ENCODE measurements at places on chromosomes 7 and 10.

GRCh38 chr10:11168423-11169090 is 150.9 kb downstream of the CELF2 start:
- DNase-seq = no peak

DNA sequence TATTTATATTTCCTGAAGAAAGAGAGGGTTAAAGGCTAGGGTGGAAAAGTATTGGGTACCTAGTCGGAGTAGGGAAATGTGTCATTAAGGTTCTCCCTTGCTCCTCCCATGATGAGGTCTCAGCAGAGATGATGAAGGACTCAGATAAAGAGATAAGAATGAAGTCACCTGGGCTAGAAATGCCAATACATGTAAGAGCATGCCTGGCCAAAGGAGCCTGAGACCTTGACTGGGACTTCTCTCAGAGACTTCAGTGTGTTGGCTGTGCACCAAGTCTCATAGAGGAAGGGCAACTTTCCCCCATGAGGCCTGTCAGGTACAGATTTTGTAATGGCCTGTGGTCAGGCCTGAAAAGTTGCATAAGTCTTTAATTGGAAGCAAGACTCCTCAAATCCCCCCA is 361.0 kb upstream of the CDC14C start:
- no peak for DNase-seq

DNA sequence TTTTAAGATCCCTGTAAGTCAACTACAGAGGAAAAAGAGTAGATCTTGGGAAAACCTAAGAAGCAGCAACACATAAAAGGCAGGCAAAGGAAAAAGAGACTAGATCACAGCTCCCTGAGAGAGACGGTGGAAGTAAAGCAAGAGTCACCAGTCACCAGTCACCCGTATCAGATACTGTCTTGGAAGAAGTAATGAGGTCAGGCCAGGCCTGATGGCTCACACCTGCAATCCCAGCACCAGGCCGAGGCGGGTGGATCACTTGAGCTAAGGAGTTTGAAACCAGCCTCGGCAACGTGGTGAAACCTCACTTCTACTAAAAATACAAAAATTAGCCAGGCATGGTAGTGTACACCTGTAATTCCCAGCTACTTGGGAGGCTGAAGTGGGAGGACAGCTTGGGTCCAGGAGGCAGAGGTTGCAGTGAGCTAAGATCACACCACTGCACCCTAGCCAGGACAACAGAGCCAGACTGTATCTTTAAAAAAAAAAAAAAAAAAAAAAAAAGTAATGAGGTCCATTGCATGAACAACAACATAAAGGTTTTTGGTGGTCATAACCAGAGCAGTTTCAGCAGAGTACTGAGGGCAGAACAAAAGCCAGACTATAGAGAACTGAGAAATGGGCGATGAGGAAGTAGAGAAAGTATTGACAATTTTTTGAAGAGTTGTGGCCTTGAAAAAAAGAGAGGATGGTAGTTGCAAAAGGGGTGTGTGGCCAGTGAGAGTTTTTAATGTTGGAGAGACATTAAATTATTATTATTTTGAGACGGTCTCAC is 16.9 kb downstream of the ZNF713 start:
- DNase-seq = no peak

DNA sequence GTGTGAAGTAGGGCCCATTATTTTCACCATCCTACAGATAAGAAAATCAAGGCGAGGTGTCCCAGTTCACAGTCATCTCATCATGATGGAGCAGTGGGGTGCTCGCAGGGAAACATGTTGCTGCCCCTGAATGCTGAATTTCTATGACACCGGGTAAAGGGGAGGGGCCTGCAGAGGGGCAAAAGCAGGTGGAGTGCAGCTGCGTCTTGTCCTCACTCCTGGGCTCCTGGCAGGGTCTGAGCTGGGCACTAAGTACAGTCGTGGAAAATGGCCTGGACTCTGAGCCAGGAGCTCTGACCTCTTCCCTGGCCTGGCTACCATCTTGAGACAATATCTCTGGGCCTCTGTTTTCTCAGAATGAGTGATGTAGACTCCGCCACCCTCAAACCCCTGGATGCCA is 253.1 kb upstream of the PITRM1 start:
- DNase-seq = no peak

- no peak for DNase-seq
These were observed 12.7 kb upstream of the GJD4 start for GRCh38 chr10:35592441-35592840.

- no peak for DNase-seq
These were observed 417.9 kb upstream of the CNTNAP2 start for GRCh38 chr7:145698526-145699262.

- DNase-seq = no peak
These were observed 71.9 kb downstream of the MKI67 start for GRCh38 chr10:128054163-128054970.

- peak; percentile 42 for DNase-seq
These were observed 3.5 kb downstream of the RASSF4 start for GRCh38 chr10:44962870-44963738.

- DNase-seq = no peak
These were observed 21.5 kb downstream of the RBM33 start for GRCh38 chr7:155665957-155666287.

DNA sequence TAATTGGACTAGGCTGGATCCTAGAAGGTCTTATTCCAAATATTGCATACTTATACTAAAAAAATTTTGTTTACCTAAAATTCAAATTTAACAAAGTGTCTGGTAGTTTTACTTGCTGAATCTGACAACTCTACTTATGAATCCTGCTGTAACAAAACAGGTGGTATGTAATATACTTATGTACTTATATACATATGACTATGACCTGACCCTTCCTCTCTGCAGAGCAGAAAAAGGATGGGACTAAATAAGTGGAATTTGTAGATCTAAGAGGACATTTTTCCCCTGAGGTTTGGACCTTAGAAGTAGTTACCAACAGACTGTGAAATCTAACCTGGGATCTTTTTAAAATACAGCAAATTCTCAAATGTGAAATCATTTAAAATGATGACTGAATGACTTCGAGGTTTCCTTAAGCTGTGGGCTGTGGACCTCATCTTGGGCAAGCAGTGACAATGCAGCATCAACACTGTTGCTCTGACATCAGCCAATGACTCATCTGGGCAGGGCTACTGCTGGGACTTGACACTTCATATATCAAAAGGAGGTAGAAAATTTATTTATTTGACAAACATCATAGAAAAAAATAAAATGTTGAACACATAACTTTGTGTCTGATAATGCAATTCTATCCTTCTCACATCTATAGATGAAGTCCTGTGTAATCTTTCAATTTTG is 73.6 kb downstream of the RELN start:
- no peak for DNase-seq

GRCh38 chr7:127114742-127115265 is 137.9 kb downstream of the GRM8 start:
- DNase-seq = no peak

DNA sequence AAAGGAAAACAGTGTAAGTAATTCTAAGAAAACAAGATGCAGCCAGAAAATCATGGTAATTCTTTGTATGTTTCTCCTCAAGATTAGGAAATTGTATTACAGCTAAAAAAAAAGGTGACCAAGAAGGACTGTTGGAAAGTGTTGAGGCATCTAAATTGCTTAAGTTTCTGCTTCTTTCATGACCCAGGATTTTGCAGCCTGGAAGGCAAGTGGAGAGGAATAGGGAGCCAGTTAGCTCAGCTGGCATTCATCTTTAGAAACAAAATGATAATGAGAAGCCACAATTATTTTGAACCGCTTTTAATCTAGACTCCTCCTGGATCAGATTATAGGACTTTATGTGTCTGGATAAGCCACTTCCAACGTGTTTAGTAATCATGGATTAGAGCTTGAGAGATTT is 56.8 kb upstream of the TMEM229A start:
- DNase-seq = no peak

DNA sequence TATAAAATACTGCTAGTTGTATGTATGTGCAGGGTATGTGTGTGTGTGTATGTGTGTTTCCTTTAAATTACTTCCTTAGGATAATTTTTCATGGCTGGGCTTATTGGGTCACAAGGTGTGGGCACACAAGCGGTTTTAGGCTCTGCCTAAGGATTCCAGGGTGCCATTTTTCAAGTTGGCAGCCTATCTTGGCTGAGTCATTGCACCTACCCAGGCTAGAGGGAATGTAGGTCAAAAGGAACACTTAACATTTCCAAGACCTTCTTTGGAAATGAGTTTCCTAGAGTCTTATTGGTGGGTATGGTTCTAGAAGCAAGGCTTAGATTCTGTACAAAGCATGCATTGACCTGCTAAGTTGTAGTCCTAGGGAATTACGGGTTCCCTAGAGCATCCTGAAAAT is 642.1 kb downstream of the LRMDA start:
- no peak for DNase-seq

DNA sequence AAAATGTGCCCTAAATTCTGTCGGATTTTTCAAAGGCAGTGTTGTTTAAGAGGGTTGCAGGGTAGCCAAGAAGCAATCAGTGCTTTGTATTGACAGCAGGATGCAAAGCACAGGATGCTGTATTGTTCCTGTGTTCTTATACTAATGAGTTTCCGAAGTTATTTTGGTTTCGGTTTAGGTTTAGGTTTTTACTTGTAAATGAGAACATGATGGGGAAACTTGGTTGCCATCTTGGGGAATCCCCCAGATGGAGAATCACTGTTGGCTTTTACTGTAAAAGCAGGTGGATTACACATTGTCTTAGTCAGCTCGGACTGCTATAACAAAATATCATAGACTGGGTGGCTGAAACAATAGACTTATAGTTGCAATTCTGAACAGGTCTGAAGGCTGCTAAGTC is 72.1 kb downstream of the INHBA start:
- no peak for DNase-seq

DNA sequence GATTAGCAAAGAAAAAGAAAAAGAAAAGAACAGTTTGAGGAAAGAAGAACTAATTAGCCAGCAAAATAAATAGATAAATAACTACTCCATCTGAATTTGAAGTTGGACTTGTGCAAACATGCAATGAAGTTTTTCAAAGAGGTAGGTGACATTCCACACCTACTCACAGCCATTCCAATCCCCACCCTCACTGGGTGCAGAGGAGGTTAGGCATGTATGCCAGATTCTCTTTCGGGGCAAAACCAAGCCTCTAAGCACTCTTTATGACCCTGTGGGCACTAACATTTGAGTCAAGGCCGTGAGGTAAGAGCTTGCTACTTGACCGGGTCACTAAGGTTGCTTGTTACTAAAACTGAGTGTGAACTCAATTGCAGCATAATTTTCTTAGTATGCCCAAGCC is 108.4 kb upstream of the SEMA3A start:
- DNase-seq = no peak

GRCh38 chr10:86389441-86390193 is 23.0 kb upstream of the GRID1 start:
- no peak for DNase-seq

DNA sequence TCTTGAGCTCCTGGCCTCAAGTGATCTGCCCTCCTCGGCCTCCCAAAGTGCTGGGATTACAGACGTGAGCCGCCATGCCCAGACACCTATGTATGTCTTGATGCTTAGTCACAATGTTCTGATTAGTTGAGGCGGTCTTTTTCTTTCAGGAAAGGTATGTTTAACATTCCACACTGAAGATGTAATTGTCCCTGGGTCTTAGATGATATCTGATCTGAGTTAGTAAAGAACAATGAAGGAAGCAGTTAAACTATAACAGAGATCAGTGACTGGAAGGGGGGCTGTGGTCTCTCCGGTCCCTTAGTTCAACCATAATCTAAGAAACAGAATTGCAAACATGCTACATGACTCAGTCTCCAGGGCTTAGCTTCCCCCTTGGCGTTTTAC is 31.5 kb upstream of the SH2D4B start:
- no peak for DNase-seq

GRCh38 chr7:66964411-66964810 is 31.0 kb downstream of the SBDS start:
- DNase-seq = no peak

DNA sequence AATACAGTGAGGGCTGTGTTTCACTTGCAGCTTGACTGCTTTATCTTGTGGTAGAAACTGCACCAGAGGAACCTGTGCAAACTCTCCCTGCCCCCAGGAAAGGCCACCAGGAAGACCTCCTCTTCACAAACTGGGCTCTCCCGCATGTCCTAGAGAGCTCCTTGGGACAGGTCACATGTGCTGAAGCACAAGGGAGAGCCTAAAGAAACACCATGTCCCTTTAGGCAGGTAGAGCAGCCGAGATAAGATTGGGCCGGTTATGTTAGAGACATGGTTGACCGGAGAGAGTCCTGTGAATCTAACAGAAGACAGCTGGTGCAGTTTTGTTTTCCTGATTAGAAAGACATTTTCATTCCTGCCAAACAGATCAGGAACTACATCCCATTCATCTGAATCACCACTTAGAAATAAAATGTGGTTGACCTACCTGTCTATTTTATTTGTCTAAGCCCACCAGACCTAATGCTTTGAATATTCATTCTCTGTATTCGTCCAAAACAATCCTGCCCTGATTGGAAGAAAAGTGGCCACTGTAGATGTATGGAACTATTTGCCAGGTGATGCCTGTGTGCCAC is 224.1 kb downstream of the GLI3 start:
- no peak for DNase-seq

DNA sequence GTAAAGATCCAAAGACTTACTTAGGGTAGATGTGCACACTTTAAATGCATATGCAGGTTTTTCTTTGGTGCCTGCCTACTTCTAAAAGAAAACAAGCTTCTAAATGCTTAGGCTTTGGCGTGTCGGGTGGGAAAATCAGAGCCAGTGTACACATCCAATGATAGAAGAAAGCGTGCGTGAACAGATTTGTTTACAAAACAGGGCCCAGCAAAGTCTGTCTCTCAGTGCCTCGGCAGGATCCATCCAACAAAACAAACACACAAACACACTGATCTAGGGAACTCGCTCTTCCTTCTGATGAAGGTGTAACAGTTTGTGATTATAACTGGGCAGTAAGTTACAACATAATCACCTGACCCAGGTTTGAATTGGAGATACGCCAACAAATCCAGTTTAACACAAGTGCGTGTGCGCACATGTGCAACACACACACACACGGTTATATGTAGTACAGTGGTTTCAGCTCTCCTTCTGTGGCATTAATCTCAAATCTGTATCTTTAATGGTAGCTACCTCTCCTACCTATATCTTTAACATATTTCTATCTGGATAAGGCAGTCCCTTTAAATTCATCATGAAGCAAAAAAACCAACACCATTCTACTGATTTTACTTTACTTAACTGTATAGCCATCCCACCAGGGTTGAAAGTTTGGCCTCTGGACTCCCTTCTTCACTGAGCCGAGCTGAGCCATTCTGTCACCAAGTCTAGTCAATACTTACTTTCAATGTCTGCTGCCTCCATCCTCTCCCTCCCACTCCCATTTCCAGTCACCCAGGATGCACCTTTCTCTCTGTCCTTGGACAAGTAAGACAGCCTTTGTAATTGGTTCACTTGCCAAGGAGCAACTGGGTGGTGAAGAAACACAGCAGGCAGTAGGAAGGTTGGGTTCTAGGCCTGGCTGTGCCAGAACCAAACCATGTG is 184.4 kb upstream of the KLF14 start:
- DNase-seq = no peak
